Activated CD4-positive, alpha-beta T cell treated with anti-CD3 and anti-CD28 coated beads, Interleukin-2, Interleukin-4, amounts not matched to agents 100 ng/mL and 50 ng/mL, durations not matched to agents 16 hours and 8 hours (primary cell): ENCODE measurements at places on chromosomes 13 and 19.
A peak's percentile ranks its signal among the peaks of the same experiment; 100 is the strongest.

GRCh38 chr13:76792731-76793347, 93.4 kb downstream of the KCTD12 start:
- DNase-seq, result no peak

DNA sequence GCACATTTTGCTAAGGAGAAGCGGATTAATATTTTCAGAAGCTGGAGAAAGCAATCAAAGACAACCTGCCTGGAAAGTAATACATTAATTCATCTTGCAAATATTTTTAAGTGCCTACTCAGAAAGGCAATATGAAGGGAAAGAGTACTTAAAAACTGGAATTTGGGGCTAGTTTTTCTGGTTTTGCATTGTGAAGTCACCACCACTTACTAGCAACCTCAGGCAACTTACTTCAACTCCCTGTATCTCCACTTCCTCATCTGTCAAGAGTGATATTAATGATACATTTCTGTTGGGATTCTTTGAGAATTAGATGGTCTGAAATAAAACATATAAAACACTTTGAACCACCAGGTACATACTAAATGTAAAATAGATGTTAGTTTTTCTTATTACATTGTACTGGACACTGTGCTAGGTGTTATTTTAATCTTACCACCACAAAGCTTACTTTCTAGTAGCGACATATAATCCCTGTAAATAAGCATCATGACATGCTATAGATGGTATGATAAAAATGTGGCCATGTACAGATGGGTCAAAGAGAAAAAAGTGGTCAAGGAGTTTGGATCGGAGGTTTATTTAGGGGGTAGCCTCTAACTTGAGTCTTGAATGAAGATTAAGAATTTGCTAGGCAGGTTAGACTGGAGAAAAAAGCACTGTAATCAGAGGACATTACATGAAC, 101.2 kb downstream of the SPRY2 start:
- DNase-seq, result no peak

GRCh38 chr13:62444805-62445204, 1029.2 kb upstream of the PCDH20 start:
- no peak for DNase-seq

DNA sequence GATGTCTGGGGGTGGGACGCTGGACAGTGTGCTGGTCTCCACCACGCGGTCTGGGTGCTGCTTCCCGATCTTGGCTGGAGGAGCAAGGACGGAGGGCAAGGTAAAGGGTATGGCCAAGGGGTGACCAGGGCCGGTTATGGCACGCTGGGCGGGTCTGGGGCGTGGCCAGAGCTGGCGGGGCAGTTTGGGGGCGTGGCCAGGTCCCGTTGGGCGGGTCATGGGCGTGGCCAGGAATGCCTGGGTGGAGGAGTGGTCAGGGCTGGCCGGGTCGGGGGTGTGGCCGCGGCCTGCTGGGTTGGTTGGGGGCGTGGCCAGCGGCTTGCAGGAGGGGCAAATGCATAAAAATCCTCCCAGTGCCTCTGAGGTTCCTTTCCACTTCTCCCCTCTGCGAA, 19.2 kb downstream of the GPX4 start:
- peak; percentile 81 for DNase-seq

DNA sequence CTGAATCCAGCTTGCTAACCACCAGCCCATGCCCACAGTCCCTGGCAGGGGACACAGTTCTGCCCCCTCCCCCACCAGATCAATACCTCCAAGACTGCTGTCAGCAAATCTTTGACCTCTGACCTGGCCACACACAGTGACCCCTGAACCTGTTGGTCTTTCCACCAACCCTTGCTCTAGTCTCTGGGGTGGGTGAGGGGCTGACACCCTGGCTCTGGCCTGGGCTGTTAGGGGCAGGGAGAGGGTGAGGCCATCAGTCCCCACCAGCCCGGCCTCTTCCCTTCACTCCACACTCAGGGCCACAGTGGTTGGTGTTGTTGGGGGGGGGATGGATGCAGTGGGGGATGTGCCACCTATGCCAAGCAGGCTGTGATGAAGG, 21.8 kb upstream of the SLC7A10 start:
- DNase-seq, result no peak

GRCh38 chr13:46648166-46648607, 95.2 kb downstream of the LRCH1 start:
- DNase-seq, result no peak

- peak; percentile 22 for DNase-seq
Observed at GRCh38 chr19:10603873-10604459, 16.9 kb upstream of the AP1M2 start.

- DNase-seq, result no peak
Observed at GRCh38 chr19:41133260-41133659, 19.0 kb downstream of the CYP2F1 start.

DNA sequence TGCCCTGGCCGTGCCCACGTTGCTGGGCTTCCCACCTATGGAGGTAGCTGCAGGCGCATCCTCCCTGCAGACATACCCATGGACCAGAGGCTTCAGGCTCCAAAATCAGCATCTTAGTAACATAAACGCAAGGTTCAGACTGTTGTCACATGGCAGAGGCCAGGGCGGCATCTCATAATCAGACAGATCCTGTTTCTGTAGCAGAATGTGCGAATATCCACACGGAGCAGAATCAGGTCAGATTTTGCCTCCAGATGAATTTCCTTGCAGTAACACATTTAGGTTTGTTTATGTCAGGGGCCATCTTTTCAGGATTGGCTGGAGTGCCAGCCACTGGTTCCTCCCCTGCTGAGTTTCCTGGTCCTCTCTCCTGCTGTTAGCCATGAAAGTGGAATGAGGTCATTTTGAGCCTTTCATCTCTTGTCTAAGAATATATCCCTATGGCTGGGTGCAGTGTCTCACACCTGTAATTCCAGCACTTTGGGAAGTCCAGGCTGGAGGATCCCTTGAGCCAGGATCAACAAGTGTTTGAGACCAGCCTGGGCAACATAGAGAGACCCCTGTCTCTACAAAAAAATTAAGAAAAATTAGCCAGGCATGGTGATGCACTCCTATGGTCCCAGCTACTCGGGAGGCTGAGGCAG, 20.5 kb downstream of the SMARCA4 start:
- no peak for DNase-seq

GRCh38 chr19:19033426-19034203, at the start of the genes ARMC6 and SUGP2:
ARMC6 (plus strand) TSS chr19:19033603; CDS start chr19:19034210, 607 bp downstream.
SUGP2 (minus strand) TSS chr19:19033517; CDS start chr19:19031071, 2,446 bp downstream.
- DNase-seq, result peak; percentile 87

DNA sequence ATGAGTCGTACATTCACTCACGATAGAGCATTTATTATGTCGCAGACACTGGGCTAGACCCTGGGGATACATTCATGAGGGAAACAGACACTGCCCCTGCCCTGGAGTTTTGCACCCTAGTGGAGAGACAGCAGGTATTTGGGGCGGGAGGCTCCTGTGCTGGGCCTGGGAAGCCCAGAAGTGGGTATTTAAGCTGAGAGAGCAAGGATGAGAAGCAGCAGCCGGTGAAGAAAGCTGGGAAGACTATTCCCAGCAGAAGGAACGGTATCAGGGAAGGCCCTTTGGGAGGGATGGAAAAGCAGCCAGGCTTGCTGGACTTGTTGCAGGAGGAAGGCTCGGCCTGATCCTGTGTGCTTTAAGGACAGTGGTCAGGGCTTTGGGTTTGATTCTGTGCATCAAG, 54.5 kb downstream of the CDADC1 start:
- no peak for DNase-seq
